Right hindlimb (tissue), 1 donor: ENCODE measurements at places on chromosomes 13 and 19.
A peak's percentile ranks its signal among the peaks of the same experiment; 100 is the strongest.

DNA sequence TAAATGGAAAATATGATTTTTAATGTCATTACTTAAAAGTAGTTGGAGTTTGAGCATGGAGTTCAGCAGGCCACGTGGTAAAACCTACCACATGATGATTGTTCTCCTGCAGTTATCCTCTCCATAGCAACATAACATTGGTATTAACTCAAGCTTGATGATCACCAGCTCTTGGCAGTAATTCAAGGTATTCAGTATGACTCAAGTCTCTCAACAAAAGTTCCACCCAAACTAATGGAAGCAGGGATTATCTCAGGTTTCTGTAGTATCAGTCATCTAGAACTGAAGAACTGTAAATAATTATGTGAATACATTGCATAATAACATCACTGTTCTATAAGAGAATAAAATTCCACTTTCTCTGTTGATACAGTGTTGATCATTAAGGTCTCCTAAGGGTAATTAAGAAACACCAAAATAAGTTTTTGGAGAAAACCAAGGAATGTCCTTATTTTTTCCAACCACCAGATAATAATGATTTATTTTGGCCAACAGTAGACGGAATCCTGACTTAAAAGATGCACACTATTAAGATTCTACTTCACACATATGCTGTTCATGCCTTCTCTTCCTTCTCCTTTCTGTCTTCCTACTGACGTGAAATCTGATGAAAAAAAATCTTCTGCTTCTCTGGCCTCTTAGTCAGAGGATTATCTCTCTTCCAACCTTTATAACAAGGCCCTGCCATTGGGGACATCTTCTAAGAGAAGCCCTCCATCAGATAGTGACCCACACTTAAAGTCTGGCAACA is 1092.3 kb downstream of the EFNB2 start:
- no peak for DNase-seq

- DNase-seq: no peak
These were observed 11.2 kb upstream of the TBC1D4 start for GRCh38 chr13:75493156-75493555.

DNA sequence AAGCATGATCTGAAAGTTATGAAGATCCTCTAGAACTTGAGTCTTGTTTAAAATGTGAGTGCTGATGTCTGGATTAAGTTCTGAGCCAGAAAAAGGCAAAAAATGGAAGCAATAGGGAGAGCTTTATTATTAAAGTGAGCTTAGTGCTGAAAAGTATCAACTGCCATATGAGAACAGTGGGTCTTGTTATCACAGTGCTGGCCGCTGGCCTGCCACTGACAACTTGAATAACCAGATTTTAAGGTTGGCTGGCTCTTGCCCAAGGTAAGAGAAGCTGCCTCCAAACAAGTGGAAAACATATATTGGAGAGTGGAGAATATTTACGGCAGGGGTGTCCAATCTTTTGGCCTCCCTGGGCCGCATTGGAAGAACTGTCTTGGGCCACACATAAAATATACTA is 33.9 kb downstream of the NUFIP1 start:
- DNase-seq: no peak

- DNase-seq: no peak
These were observed 51.5 kb downstream of the BICRA start for GRCh38 chr19:47660435-47660832.

- DNase-seq: peak; percentile 95
These were observed 12.6 kb upstream of the ZNF414 start for GRCh38 chr19:8526345-8527091.

GRCh38 chr19:17171874-17172273 is 43.3 kb upstream of the USE1 start:
- no peak for DNase-seq

DNA sequence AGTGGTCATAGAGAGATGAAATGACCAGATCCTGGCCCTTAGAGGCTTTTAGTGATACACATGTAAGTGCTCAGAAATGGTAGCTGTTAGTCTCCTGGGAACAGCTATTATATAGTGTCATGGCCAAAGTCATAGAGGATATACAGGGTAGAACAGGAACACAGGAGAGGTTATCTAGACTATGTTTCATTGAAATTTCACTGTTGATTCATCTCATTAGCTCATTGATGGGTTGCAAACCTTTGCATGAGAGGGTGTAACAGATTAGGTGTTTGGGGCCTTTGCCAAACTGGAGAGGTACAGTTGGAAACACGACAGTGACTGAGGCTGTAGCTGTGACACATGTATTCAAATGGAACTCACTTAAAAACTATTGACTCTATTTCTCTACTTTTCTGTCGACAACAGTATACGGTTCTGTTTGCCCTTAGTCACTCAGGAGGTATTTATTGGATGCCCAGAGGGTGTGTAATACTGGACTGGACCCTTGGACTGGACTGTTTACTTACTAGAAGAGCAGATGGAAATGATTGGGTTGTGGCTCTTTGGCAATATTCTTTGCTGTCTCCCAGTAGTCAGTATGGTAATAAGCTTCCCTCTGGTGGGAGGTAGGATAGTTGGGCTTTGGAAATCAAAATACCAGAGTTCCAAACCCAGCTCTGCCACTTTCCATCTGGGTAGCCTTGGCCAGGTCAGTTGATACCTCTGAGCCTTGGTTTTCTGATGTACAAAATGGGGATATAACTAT is 29.8 kb downstream of the ARHGAP35 start:
- DNase-seq: no peak

GRCh38 chr13:75425216-75426009 is 56.6 kb downstream of the TBC1D4 start:
- no peak for DNase-seq

DNA sequence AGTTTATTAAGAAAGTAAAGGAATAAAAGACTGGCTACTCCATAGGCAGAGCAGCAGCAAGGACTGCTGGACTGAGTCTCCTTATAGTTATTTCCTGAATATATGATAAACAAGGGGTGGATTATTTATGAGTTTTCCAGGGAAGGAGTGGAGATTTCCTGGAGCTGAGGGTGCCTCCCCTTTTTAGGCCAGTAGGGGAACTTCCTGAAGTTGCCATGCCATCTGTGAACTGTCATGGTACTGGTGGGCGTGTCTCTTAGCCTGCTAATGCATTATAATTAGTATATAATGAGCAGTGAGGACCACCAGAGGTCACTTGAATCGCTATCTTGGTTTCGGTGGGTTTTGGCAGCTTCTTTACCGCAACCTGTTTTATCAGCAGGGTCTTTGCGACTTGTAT is 13.5 kb downstream of the ZSCAN5A start:
- no peak for DNase-seq

GRCh38 chr19:42232435-42232834 is 10.0 kb downstream of the GSK3A start:
- DNase-seq: no peak

- no peak for DNase-seq
These were observed at the start of gene GRK1 for GRCh38 chr13:113666951-113667701. TSS of gene GRK1 (plus strand) at chr13:113667219. CDS start at chr13:113667387, 168 bp downstream.

GRCh38 chr13:50594276-50595051 is 249.0 kb downstream of the DLEU7 start:
- peak; percentile 30 for DNase-seq

DNA sequence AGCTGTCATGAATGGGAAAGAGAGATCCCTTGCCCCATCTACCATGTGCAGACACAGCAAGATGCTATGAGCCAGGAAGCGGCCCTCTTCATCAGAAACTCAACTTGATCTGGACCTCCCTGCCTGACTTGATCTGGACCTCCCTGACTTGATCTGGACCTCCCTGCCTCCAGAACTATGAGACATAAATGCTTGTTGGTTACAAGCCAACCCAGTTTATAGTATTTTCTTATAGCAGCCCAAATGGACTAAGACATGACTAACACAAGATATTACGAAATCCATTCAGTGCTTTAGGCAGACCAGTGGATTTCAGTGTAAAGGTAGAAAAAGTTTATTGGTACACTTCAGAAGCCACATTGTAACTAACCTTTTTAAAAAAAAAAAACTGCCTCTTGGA is 15.6 kb downstream of the PCID2 start:
- no peak for DNase-seq

DNA sequence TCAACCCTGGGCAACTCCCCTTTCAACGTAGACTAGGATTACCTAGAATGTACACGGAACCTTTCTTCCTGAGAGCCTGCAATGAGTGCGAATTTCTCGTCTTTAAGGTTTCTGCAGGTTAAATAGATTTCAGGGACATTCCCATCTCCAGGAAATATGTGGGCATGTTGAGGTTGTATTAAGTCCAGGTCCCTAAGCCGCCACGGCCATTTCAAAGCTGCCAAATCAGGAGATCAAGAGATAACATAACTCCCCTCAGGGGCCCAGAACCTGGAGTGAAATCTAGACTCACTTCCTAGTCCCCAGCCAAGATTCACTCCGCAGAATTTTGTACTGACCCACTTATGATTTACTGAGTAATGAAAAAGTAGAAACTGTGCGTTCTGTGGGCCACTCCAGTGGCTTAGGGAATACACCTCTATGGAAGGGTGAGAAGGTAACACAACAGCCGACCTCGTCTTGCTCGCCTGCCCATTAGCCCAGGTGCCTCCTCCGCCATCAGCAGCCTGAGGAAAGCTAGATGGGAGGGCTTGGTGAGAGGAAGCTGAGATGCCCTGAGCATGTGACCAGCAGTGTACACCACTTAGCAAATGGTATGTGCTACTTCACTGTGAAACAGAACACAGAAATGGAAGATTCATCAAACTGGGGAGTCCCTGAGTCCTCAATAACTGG is 98.5 kb upstream of the SOX1 start:
- DNase-seq: no peak

DNA sequence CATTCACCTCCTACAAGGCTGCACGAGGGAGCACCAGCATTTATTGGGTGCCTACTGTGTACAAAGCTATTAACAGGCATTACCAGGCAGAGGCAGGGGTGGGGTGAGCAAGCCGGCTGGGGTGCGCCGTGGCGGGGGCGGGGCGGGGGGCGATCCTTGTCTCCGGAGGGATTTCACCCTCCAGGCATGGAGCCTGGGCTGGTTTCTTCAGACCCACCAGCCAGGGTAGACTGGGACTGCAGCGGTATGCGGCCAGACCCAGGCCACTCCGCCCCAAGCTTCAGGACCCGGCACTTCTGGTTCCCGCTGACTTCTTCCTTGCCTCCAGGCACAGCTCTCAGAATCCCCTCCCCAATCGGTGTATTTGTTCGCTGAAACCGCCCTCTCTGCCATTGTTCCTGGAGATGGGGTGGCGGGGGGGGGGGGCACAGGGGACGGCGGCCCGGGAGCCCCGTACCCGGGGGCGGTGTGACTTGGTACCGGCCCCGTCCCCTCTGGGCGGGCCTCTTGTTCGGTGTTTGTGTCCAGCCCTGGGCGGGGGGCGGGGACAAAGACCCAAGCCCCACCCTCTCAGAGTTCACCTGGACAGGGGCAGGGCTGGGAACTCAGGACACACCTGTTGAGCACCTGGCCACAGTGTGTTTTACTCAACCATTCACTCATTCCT is 14.4 kb downstream of the TJP3 start:
- DNase-seq: no peak

- no peak for DNase-seq
These were observed 281.2 kb downstream of the SLITRK5 start for GRCh38 chr13:87952377-87952776.

- DNase-seq: no peak
These were observed 42.7 kb upstream of the ZNF780A start for GRCh38 chr19:40133491-40133890.

DNA sequence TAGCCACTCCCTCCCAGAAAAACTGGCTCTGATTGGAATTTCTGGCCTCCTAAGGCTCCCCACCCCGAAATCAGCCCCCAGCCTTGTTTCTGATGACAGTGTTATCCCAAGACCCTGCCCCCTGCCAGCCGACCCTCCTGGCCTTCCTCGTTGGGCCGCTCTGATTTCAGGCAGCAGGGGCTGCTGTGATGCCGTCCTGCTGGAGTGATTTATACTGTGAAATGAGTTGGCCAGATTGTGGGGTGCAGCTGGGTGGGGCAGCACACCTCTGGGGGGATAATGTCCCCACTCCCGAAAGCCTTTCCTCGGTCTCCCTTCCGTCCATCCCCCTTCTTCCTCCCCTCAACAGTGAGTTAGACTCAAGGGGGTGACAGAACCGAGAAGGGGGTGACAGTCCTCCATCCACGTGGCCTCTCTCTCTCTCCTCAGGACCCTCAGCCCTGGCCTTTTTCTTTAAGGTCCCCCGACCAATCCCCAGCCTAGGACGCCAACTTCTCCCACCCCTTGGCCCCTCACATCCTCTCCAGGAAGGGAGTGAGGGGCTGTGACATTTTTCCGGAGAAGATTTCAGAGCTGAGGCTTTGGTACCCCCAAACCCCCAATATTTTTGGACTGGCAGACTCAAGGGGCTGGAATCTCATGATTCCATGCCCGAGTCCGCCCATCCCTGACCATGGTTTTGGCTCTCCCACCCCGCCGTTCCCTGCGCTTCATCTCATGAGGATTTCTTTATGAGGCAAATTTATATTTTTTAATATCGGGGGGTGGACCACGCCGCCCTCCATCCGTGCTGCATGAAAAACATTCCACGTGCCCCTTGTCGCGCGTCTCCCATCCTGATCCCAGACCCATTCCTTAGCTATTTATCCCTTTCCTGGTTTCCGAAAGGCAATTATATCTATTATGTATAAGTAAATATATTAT is 6.1 kb downstream of the FOSB start:
- peak; percentile 68 for DNase-seq

GRCh38 chr19:17234911-17235299 is 8.9 kb downstream of the OCEL1 start:
- peak; percentile 60 for DNase-seq

DNA sequence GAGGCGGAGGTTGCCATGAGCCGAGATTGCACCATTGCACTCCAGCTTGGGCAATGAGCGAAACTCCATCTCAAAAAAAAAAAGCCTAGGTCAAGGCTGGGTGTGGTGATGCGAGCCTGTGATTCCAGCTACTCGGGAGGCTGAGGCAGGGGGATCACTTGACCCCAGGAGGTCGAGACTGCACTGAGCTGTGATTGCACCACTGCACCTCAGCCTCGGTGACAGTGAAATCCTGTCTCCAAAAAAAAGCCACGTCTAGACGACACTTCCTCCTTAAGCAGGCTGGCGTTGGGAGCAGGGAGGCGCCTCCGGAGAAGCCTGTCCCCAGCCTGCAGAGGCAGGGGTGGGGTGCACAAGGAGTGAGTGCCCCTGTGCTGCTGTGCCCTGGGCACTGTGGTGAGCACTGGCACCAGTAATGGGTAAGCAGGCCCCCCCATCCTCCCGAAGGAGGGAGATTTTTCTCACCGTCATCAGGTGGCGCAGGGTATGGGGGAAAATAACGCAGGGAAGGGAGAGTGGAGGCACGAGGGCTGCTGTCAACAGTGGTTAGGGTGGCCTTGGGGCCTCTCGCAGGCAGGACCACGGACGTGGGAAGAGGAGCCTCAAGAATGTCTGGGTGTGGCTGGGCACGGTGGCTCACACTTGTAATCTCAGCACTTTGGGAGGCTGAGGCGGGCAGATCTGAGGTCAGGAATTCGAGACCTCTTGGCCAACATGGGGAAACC is 706 bp downstream of the P2RY11 start:
- peak; percentile 28 for DNase-seq

DNA sequence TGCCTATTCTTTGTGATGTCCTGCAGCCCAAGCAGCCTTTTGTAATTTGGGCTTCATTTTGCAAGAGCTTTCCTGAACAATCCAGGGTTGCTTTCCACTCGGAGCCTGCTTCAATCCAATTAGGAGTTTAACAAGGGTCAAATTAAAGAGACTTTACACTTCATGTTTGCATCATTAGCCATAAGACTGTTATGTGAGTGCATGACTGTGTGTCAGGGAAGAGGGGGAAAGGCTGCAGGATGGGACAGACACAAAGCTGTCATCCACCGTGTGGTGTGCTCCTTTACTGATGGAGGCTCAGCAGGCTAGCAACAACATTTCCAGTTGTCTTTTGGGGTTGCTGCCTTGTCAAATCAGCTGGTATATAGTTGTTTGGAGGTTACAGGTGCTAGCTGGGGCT is 23.7 kb upstream of the MAB21L1 start:
- DNase-seq: no peak
